DMS 273 treated with DMSO at 0.1 percent for 48 hours (cell line): ENCODE measurements at places on chromosomes 12 and 14.

DNA sequence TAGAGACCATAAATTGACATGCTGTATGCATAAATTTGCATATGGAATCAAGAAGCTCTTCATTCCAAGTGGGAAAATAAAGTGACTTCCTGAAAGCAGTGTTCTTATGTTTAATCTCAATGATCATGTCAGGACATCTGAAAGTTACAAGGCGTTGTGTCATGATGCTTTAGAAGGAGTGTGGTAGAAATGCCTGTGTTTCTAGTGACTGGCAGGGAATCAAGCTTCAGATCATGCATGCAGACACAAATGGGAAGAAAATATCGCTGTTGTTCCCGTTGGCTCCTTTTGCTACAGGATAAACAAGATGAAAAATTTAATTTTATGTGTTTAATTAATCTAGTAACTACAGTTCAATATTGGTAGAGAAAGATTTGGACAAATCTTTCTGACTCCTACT is 298.1 kb upstream of the SYT1 start:
- no peak for DNase-seq

DNA sequence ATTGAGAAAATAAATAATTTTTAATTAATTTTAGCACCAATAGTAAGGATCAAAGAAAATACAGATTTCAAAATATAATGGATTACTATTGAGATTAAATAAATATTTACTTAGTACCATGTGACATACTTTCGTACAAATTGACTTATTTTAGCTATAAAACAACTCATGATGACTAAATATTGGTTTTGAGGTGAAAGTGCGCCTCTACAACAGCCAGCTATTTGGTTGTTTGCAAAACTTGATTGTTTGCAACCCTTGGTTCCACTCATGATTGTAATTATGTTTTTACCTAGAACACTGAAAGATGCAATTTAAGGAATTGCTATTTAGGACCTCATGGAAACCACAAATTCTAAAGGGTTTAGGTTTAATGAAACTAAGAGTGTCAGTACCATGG is 51.9 kb upstream of the PPM1H start:
- DNase-seq = no peak

DNA sequence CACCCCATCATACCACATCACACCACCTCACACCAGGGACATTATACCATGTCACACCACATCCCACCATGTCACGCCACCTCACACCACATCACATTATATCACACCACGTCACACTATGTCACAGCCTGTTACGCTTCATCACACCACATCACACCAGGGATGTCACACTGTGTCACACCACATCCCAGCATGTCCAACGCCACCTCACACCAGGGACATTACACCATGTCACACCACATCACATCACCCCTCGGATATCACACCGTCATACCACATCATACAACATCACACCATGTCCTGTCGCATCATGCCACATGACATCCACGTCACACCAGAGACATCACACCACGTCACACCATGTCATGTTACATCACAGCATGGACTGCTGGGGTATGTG is 235.5 kb downstream of the TMEM121 start:
- DNase-seq = no peak

DNA sequence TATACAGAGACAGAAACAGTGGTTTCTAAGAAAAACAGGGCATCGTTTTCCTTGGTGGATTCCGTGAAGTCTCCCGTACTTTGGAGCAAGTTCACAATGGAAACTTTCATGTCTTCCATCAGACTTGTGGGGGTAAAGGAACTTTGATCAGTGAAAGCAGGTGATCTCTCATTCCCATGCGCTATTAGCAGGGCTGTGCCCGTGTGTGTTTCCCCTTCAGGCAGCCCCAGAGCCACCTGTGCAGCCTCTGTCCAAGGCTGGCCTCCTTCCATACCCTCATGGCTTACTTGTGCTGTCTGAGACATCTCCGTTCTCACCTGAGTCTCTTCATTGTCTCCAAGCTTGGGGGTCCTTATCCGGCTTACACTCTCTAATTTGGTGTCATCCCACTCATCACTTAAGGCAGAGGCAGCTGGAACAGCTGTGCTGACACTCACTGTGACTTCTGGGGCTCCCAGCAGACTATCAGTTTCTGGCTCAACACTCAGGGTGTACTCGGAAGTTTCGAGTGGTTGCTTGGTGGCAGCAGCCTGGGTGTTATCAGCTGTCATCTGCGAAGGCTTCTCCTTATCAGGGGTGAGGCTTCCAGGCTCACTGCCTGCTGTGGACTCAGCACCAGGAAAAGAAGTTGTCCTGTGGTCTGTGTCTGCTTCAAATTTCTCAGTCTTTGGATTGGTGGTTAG is 13.8 kb downstream of the ARMH4 start:
- no peak for DNase-seq

GRCh38 chr14:93232159-93232558 is 25.1 kb downstream of the UBR7 start:
- no peak for DNase-seq

DNA sequence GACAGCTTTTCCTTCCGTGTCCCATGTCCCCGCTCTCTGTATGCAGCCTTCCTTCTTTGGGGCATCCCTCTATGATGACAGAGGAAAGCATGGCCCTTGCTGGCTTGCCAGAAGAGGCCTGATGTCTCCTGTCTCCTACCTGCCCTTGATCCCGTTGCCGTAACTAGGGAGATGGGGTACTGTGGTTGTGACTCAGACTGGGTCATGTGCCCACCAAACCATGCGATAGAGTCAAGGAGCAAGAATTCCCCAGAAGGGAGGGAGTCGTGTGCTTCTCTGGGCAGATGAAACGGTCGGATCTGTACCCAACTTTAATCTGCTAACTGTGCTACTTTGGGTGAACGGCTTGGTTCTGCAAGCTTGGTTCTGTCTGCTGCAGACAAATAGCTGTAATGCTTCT is 99.1 kb upstream of the DYNC1H1 start:
- DNase-seq = no peak

DNA sequence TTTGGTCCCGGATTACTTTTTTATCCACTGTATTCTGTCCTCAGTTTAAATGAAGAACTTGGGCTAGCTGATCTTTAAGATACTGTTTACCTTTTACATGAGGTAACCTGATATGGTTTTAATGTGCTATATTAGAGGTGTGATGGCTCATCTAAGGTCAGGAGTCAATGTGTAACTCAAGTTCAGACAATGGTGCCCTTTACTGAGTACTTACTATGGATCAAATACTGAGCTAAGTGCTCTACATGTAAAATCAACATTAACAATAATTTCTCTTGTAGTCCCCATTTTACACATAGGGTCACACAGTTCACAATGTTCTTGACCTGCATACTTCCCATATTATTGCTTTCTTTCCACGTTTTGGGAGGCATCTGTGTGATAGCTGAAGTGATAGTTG is 79.2 kb downstream of the CEP83 start:
- no peak for DNase-seq

DNA sequence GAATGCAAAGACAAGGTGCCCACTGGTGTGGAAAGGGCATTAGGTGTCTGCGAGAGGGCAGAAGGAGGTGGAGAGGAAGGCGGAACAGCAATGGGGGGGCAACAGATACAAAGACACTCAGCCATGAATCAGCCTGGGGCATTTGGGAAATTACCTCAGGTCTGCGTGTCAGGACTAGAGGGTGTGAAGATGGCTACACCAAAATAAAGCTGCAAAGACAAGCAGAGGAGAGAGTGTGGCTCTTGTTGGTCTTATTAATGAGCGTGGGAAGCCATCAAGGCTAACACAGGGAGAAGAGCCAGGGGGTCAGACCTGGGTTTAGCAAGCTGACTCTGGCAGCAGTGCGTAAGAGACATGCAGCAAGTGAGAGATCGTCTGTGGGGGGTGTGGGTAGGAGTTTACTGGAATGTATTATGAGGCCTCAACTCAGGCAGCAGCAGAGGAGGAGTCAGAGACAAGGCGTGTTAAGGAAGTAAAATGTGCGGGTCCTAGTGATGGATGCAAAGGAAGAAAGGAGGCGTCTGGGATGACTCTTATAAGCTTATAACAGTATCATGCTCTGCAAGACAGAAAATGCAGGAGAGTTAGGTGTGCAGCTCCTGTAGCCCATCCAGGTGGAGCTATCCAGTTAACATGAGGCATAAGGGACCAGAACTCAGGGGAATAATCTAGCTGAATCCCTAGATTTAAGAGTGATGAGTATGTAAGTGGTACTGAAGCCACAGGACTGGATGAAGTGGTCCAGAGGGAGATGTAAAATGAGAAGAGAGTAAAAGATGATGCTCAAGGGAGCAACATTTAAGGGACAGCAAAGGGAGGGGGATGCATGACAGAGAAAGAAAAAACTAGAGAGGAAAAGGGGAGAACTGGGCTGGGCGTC is 50.4 kb downstream of the KCNK10 start:
- DNase-seq = no peak

GRCh38 chr14:54918427-54918826 is 15.8 kb upstream of the GCH1 start:
- DNase-seq = no peak

GRCh38 chr14:68820119-68820518 is 27.3 kb upstream of the ZFP36L1 start:
- no peak for DNase-seq

DNA sequence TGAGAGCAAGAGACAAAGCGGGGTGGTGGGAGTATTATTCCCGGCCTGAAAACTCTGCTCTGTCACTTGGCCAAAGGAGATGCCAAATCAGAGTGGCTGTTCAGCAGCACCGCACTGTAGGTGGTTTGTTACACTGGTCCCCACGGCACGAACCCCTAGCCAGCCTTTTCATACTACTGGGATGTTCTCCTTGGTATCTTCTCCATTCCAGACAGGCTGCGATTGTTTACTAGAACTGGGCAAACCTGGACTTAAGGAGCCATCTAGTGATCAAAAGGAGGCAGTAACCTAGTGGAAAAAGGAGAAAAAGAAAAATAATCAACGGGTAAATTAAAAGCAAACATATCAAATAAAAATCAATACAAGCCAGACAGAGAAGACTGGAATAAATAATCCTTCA is 58.9 kb upstream of the TMTC2 start:
- peak; percentile 35 for DNase-seq

- DNase-seq = no peak
Observed at GRCh38 chr12:76337583-76337982, 10.6 kb downstream of the BBS10 start.

GRCh38 chr12:93667672-93668071 is 9.5 kb upstream of the CRADD start:
- DNase-seq = no peak

GRCh38 chr12:133235401-133236112 is at the start of gene ANHX:
ANHX (minus strand) TSS chr12:133235877; CDS start chr12:133234356, 1,521 bp downstream.
- DNase-seq = no peak

- no peak for DNase-seq
Observed at GRCh38 chr14:88863167-88863566, 38.7 kb downstream of the TTC8 start.
